ENCODE measurements at places on chromosomes 7 and 10.
A peak's percentile ranks its signal among the peaks of the same experiment; 100 is the strongest.

DNA sequence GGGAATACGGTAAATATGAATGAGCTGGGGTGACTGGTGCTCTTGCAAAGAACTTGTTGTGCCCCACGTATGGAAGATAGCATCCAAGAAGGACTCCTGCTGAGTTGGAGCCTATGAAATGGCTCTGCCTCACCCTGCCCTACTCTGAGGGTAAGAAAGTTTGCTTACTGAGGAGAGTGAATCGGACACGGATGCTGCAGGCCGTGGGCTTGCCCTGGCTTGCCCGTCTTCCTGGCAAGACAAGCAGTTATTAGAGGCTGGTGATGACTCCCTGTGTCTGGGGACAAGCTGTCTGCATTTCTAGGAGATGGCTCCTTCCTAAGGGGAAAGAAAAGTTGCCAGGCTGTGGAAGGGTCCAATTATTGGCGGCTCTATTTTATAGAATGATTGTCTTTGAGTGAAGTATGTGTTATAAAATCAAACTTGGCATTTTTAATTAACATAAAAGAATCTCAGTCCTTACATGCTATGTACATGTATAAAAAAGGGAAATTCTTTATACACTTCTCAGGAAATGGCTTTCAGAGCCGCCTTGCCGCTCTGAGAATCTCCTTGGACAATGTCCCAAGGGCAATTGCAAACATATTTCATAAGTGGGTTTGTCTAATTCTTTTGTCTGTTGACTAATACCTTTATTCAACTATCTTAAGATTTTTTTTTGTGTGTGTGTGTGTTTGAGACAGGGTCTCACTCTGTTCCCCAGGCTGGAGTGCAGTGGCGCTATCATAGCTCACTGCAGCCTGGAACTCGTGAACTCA is 64.6 kb downstream of the CYP26A1 start:
- DNase-seq, result no peak

DNA sequence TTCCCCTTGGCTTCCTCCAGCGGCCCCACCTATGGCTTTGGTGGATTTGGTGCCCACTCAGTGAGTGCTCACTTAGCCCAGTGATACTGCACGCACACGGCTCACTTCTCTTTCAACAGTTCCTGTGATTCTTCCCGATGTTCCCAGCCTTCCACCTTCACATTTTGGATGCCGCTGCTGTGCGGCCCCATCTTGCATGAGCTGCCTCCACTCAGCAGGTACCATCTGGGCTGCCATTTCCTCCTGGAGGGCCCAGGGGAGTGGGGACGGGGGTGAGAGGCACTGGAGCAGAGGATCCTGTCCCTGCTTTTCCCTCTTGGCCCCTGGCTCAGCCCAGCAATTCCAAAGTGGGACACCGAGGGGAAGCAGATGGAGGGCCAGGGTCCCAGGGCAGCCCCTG is 323.3 kb upstream of the ZNF32 start:
- DNase-seq, result no peak

- DNase-seq, result peak; percentile 8
Observed at GRCh38 chr7:105297309-105297708, 91.4 kb downstream of the SRPK2 start.

GRCh38 chr10:18254086-18254485 is 113.9 kb downstream of the CACNB2 start:
- no peak for DNase-seq

DNA sequence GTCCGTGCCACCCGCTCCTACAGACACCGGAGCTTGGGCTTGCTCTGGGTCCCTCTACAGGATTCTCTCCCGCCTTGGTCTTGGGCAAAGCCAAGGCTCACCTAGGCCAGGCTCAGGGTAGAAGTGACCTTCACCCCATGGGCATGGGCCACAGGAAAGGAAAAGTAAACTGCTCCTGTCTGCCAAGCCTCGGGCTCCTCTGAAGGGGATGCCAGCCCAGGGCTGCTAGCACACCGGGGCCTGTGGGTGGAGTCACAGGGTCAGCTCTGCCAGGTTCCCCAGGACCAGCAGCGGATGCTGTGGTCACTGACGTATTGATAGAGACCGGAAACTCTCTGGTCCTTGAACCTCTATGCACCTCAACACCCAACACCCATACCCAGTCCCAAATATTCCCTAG is 222.7 kb upstream of the MGMT start:
- DNase-seq, result no peak

GRCh38 chr10:92074126-92074887 is 150.7 kb downstream of the BTAF1 start:
- peak; percentile 20 for DNase-seq

DNA sequence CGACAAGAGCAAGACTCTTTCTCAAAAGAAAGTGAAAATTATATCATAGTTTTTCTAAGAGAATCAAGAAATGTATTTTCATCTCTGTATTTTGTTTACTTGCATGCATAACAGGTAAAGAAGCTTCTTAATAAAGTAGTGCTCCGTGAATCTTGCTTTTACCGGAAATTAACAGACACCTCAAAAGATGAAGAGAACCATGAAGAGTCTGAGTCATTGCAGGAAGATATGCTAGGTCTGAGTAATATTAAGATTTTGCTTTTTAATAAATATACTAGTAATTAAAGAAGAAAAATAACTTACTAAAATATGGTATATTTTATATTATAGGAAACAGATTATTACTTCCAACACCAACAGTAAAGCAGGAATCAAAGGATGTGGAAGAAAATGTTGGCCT is 39.5 kb upstream of the STOX1 start:
- DNase-seq, result no peak

- peak; percentile 2 for DNase-seq
Observed at GRCh38 chr10:16891375-16892313, 74.4 kb upstream of the RSU1 start.

DNA sequence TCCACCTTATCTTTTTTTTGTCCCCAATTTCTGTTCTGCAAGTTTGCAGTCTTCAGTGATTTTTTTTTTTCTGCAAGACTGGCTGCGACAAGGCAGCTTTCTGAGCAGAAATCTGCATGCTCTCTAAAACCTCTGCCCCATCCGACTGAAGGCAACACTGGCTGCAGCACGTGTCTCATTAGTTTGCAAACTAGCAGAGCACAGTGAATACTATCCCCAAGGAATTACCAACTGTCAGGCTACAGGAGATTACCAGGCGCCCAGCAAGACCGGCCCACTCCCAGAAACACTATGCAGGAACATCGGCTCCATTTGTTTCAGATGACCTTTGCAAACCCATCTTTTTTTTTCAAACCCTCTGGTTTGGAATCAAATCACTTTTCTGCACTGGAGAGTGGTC is 538.8 kb downstream of the SORCS1 start:
- no peak for DNase-seq

DNA sequence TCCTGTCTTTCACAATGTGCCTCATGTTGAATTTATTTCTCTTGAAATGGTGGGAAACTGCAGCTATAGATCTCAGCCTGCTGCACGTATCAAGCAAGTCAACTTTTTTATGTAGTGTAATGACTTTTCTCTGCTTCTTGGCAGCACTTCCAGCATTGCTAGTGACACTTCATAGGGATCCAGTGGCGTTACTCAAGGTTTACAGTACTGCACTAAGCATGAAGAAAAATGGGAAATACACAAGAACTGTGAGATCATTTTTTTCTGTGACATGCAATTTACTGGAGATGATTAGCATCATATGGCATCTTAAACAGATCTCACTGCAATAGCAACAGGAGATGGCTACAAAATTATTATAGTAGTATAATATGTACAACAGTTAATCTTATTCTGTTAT is 90.9 kb downstream of the POLR1F start:
- DNase-seq, result no peak

DNA sequence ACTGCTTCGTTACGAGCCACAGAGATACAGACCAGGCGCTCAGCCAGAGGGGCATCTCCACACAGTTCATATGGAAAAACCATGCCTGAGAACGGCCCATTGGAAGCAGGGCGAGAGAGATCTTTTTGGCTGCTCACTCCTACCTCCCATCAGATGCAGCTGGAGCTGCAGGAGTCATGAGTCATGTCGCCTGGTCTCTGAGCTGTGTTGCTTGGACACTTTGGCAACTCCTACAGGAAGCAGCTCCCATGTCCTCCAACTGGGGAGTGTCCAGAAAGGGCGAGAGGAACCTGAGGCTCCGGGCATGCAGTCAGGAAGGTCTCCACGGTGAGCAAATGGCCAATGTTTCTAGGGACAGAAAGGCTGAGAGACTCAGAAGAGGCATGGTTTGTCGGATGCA is 24.9 kb downstream of the INSIG1 start:
- no peak for DNase-seq

DNA sequence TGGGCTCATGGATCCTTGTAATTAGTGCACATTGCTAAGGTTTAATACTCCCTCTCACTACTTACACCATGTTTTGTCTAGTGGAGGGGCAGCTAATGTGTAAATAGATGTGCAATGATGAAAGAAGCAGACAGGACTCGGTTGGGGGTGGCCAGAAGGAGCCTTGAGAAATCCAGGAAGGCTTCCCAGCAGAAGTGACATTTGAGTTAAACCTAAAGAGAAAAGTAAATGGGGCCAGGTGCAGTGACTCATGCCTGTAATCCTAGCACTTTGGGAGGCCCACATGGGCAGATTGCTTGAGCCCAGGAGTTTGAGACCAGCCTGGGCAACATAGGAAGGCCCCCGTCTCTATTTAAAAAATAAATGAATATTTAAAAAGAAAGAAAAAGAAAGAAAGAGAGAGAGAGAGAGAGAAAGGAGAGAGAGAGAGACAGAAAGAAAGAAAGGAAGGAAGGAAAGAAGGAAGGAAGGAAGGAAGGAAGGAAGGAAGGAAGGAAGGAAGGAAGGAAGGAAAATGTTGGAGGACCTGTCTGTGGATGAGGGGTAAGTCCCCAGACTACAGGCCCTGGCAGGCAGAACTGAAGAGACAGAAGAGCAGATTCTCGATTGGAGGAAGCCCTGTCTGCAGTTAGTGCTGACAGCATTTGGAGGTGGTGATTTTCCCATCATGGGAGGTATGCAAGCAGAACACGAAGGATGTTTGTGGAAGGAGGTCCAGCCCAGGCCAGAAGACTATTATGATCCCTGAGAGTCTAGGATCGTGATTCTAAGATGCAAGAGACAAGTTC is 3.6 kb downstream of the ELN start:
- DNase-seq, result no peak

DNA sequence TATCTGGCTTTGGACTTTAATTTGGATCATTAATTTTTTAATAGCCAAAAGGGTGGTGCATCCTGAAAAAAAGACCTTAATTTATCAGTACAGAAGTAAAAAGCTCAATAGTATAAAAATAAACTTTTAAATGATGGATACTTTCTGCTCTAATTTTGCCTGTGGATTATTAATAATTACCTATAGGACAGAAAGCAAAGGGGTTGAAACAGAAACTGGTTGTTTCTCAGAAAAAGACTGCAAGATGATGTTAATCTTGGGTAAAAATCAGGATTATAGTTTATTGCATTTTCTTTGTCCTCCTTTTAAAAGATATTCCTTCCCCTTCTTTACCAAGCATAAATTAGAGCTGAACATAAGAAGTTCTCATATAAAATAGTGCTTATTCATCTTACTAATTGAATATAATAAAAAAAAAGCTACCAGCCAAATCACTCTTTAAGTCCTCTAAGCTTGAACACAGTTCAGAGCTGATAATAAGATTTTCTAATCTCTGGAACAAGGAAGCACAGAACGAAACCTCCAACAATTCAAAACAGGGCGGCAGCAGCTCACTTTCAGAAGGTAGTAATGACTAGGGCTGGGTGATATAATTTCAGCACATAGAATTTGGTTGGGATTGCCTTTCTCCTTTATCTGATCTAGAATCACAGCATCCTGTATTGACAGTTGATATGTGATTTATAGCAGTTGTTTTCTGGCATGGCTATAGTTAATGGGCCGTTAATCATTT is 8.1 kb upstream of the GPR85 start:
- DNase-seq, result no peak

- no peak for DNase-seq
Observed at GRCh38 chr10:77548157-77548556, 89.5 kb downstream of the KCNMA1 start.

DNA sequence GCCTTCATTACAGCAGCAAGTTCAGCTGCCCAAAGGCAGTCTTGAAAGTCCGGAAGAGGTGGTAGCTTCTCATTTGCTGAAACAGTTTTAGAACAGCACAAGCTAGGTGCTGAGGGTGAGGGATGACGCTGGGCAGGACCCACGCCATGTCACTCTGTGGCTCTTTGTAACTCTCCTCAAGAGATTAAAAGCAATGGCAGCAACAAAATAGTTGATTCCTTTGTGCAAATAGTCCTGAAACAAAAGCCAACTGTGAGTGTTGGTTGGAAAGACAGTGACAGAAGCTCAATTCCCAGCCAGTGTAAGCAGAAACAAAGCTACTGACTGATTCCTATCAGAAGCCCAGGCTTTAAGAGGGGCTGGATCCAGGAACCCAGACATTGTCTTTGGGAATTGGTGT is 47.6 kb upstream of the AQP1 start:
- DNase-seq, result no peak

DNA sequence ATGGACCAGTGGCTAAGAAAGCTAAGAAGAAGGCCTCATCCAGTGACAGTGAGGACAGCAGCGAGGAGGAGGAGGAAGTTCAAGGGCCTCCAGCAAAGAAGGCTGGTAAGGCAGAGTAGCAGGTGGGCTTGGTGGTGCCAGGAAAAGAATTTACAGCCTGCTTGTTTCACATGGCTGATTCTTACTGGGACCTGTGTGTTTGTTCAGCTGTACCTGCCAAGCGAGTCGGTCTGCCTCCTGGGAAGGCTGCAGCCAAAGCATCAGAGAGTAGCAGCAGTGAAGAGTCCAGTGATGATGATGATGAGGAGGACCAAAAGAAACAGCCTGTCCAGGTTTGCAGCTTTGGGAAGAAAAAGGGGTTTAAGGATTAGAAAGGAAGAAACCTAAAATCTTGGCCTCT is 5.0 kb downstream of the NOLC1 start:
- no peak for DNase-seq

DNA sequence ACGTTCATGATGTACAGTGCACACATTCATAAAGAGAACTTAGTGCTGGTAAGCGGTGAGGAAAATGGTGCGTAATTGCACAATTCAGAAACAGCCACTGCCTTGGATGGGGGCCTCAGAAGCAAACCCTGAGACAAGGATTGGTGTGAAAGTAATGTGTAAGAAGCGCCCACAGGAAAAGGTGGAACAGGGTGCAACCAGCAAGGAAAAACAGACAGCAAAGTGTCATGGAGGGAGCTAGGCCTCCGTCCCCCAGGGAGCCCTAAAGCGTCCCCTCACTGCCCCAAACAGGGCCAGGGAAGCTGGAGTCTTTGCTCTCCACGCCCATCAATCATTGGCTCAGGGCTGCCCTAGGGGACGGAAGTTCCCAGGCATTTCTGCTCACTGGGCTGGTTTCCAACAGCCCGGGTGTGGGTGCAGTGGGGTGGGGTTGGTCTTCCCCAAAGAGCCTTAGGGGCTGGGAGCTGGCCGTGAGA is 9.6 kb upstream of the C10orf105 start:
- peak; percentile 76 for DNase-seq

DNA sequence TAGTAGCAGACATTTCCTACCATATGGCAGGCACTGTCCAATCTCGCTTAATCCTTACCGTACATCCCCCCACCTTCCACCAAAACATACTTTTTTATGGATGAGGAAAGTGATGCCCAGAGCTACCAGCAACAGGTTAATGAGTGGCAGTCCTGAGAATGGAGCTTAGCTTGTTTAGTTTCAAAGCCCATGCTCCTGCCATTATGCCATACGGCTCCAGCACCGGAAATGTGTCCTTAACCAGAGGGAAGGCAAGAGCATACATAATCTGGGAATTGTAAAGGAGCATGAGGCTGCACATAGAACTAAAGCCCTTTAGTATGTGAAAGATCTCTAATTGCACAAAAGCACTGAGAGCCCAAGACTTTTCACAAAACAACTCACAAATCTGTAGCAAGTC is 155.9 kb upstream of the PHYHIPL start:
- DNase-seq, result no peak

Measured in erythroblast (primary cell).